ENCODE measurements at places on chromosomes 13 and 19.

GRCh38 chr13:43981091-43981490 is 101.4 kb downstream of the LACC1 start:
- DNase-seq: no peak

DNA sequence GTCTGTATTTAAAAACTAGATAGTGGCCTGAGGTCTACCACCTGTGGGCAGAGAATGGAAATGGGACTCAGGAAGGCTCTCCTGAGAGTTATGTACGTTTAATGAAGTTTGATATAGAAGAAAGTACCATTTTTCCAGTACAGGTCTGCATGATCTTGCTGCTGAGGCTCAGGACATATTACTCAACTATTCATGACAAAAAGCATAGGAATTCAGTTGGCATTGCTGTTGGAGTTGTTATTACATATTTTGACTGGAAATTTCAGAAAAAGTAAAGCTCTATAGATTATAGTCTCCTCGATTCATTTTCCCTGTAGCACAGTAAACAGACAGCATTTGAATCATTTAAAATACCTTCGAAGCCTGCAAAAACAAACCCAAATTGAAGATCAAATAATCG is 469.8 kb downstream of the DCT start:
- DNase-seq: no peak

- no peak for DNase-seq
These were observed 14.1 kb downstream of the PNPLA6 start for GRCh38 chr19:7549429-7550148.

DNA sequence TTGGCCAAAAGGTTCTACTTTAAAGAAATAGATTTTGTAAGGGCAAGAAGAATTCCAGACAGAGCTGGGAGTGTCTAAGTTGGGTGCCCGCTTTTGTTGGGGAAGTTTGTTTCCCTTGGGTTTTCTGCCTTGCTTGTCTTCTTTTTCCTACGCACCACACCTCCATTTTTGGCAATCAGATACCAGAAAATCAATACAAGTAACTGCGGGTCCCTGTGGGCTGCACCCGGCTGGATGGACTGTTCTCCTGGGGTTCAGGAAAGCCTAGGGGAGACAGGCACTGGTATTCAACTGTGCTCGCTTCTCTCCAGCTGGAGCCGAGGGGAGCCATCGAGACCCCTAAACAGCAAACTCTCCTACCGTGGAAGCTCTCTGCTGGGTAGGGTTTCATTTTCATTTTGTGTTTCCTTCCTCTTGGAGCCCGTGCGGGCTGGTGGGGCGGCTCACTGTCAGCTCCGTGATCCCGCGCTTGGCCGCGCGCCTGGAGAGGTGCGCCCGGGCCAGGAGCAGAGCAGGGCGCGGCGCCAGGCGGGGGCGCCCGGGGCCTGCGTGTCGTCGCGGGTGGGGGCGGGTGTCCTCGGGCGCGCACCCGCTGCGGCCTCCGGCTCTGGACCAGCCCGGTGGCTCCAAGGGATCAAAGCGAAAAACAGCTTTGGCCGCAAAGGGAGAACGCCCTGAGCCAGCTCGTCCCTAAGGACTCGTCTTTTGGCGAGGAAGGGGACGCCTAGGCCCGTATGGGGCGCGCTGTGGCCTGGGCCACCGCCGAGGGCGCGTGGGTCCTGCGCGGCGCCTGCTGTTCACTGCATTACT is 347.2 kb downstream of the ZNF536 start:
- DNase-seq: no peak

DNA sequence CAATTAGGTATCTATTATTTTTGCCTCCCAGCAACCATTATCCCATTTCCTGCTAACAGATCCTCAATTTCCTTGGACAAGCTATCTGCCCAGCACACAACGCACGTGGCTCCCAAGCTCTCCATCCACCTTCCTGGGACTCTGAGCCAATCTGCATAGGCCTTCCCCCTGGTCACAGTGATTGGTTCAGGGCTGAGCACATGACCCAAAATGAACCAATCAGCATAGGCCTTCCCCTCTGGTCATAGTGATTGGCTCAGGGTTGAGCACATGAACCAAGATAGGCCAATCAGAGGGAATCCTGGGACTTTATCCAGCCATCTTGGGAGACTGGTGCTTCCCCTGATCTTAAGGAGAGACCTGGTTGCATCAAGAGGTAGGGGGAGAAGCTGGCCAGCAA is 5.8 kb downstream of the CPAMD8 start:
- DNase-seq: no peak

DNA sequence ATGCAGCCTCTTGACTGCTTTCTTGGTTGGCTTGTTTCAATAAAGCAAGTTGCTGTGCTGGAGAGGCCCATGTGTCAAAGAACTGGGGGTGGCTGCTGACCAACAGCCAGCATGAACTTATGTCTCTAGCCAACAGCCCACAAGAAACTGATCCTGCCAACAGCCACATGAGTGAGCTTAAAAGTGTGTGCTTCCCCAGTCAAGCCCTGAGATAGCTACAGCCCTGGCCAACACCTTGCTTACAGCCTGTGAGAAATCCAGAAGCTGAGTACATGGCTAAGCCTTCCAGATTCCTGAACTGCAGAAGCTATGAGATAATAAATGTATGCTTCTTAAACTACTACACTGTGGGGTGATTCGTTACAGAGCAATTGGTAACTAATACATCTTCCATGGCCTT is 38.9 kb upstream of the IPO5 start:
- no peak for DNase-seq

DNA sequence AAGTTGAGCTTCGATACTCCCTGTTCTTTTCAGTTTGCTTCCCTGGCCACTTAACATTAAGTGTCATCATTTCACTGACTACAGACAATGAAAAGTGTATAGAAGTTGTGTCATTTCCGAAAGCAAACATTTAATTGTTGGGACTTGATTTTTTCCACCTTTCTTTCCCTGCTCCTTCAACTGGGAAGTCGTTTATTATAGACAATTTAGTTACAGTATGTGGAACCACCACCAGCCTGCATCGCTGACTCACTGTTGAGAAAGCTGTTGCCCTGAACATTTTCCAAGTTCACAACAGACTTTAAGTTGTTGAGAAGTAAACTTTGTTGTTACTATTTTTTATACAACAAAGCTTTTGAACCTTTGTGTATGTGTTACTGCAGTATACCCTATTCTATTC is 788.4 kb upstream of the PRR20A start:
- DNase-seq: no peak

- no peak for DNase-seq
These were observed 55.7 kb downstream of the CAB39L start for GRCh38 chr13:49388091-49388635.

GRCh38 chr13:31242367-31242766 is 42.6 kb downstream of the B3GLCT start:
- no peak for DNase-seq

- DNase-seq: no peak
These were observed 211.8 kb upstream of the SOX1 start for GRCh38 chr13:111855191-111855590.

DNA sequence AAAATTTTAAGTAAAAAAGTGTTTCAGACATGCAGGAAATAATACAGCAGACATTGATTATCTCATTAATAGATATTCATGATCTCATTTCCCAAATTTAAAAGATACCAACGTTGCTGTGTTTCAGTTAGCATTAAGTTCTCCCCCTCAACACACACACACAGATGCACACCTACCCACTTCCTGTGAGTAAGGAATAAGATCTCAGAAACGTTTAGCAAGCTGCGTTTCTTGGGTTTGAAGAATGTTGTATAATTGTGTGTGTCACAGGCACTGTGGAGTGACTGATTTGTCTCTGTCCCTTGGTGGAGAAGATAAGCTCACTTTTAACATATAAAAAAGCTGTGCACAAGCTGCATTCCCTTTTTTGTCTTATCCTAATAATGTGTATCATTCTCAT is 196.8 kb downstream of the PDS5B start:
- no peak for DNase-seq

GRCh38 chr19:16315825-16316505 is 8.7 kb upstream of the KLF2 start:
- DNase-seq: no peak

GRCh38 chr13:80454245-80454644 is 113.3 kb upstream of the SPRY2 start:
- DNase-seq: peak; percentile 75

DNA sequence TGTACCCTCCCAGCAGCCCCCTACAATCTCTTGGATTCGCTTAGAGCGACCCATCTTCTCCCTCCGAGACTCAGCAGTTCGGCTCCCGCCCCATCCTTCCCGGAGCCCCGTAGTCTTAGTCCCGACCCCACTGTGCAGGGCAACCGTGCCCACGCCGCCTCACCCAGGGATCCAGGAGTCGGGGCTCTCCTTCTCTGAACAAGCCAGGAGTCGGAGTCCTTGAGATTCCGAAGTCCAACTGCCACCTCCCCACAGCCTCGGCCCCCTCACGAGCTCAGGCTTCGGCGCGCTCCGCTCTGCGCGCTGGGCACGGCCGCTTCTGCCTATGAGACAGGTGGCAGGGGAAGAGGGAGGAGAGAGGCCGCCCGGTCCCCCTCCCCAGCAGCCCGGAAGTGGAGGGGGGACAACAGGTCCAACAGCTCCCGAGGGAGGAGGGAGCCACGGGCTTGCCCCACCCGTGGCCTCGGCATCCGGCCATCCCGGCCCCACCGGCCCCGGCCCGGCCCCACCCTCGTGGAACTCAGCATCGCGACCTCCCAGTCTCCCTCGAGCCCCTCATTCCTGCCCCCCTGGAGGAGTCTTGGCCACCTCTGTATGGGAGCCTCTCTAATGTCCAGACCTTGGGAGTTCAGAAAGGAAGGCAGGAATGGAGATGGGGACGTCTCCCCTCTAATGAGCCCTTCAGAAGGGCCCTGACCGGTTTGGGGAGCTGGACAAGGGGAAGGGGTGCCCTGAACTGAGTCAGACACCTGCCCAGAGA is at the start of gene PHLDB3:
Gene PHLDB3 (minus strand): TSS at position 321 of the 760 bp plus-strand sequence. CDS start 628 bp downstream, outside the sequence.
- DNase-seq: no peak
